ENCODE measurements at places on chromosomes 1 and 21.

DNA sequence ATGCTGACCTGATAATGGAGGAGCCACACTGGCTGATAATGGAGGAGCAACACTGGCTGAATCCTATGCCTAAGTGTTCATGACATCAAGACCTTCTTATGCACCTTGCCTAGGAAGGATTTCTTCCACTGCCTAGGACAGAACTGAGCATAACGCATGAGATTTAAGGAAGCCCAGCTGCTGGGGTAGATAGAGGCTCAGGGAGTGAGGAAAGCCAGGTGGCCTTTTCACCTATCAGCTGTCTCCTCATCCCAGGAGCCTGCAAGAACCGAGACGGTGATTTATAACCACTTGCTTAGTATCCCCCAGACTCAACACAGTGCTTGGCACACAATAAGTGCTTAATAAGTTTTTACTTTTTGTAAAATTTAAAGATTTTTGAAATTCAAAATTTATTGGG is 7.4 kb upstream of the CTBS start:
- H3K4me3 ChIP-seq, result no peak overlapping the region
- peaks cover 24% of the 10 kb centered on the region for H3K4me1 ChIP-seq
- no peak overlapping the region for H3K27ac ChIP-seq
- no peaks in the 10 kb centered on the region for H3K27me3 ChIP-seq
- no peak for DNase-seq

DNA sequence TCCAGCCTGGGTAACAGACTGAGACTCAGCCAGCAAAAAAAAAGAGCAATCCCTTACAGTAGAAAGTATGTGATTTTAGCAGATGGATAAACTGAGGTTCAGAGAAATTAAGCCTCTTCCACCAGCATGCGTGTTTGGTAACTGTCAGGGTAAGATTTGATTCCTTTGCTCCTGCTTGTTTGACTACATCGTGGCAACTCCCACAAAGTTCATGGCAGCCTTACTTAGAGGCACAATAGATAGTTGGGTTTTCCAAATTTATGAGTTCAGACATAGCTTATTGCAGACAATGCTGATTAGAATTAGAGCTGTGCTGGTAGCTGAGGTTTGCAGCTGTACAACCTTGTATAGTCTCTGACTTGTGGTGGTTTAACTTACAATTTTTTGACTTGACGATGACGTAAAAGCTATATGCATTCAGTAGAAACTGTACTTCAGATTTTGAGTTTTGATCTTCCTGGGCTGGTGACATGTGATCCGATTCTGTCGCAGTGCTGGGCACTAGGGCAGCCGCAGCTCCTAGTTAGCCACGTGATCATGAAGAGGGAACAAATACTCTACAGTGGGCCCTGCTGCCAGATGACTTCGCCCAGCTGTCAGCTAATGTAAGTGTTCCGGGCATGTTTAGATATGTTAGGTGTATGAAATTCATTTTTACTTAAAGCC is 167.8 kb downstream of the DHRS3 start:
- peaks cover 53% of the 10 kb centered on the region for H3K36me3 ChIP-seq
- no peak for DNase-seq
- H3K27ac ChIP-seq, result no peak overlapping the region
- H3K4me3 ChIP-seq, result no peak overlapping the region

- H3K4me3 ChIP-seq, result no peak overlapping the region
- peaks cover 22% of the 10 kb centered on the region for H3K27me3 ChIP-seq
- DNase-seq, result no peak
- H3K4me1 ChIP-seq, result no peaks in the 10 kb centered on the region
- H3K36me3 ChIP-seq, result no peaks in the 10 kb centered on the region
These were observed 7.5 kb downstream of the FHAD1 start for GRCh38 chr1:15254559-15254958.

DNA sequence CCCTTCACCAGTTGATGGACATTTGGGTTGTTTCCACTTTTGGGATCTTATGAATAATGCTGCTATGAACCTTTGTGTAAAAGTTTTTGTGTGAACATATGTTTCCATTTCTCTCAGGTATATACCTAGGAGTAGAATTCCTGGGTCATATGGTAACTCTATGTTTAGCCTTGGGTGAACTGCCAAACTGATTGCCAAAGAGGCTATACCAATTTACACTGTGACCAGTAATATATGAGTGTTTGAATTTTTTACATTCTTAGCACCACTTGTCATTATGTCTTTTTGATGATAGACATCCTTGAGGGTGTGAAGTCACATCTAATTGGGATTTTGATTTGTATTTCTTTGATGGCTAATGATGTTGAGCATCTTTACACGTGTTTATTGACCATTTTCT is 290.1 kb downstream of the DUSP10 start:
- no peak overlapping the region for H3K27ac ChIP-seq

- H3K4me1 ChIP-seq, result peaks cover 7% of the 10 kb centered on the region
- H3K27me3 ChIP-seq, result no peaks in the 10 kb centered on the region
- no peak for DNase-seq
These were observed 60.3 kb downstream of the TBX19 start for GRCh38 chr1:168340781-168341482.

DNA sequence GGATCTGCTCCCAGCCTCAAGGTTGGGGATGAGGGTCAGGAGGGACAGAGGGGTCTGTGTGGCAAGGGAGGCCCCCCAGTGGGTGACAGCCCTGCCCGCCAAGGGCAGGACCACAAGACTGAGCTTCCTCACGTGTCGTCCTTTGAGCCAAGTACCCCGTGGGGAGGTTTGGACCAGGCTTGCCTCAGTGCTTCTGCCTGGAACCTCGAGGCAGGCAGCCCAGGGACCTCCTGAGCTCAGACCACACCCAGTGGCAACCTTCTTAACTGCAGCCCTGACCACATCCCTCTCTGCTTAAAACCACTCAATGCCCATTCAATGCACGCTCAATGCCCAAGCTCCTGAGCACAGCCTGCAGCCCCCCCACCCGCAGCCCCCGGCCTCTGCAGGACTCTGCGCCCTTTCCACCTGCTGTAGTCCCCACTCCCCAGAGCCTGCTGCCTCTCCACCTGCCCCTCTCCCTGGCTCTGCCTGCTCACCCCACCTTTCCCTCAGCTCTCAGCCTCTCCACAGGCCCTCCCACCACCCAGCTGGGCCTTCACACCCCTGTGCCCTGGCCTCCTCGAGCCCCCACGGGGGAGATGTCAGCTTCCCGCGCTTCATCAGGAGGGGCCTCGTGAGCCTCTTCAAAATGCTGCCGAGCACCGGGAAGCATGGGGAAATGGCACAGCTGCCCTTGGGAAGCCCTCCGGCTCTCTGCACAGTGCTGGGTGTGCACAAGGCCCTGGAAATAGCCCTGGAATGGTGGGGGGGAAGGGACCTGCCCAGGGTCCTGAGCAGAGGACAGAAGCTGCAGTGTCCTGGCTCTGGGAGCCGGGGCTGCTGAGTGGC is 129.3 kb upstream of the VAMP3 start:
- H3K4me1 ChIP-seq, result no peaks in the 10 kb centered on the region
- no peak overlapping the region for H3K4me3 ChIP-seq
- H3K27ac ChIP-seq, result no peak overlapping the region
- no peaks in the 10 kb centered on the region for H3K27me3 ChIP-seq

- peaks cover 13% of the 10 kb centered on the region for H3K4me1 ChIP-seq
- H3K27me3 ChIP-seq, result no peaks in the 10 kb centered on the region
These were observed 66.8 kb upstream of the JUN start for GRCh38 chr1:58850636-58851035.

DNA sequence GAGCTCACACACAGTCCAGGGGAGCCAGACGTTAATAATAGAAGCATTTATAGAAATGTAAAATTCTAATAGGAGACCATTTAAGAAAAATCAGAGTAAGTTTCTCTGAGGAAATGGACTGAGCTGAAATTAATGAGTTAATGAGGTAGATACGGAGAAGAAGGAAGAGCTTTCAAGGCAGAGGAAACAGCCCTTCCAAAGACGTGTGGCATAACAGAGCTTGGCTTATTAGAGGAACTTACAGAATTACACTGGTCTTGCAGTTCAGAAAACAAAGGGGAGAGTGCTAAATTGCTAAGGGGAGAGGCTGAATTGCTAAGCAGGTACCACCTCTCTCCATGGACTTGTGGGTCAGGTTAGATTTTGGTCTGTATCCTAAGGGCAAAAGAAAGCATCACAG is 8.2 kb upstream of the PIGK start:
- DNase-seq, result no peak
- no peaks in the 10 kb centered on the region for H3K4me1 ChIP-seq

DNA sequence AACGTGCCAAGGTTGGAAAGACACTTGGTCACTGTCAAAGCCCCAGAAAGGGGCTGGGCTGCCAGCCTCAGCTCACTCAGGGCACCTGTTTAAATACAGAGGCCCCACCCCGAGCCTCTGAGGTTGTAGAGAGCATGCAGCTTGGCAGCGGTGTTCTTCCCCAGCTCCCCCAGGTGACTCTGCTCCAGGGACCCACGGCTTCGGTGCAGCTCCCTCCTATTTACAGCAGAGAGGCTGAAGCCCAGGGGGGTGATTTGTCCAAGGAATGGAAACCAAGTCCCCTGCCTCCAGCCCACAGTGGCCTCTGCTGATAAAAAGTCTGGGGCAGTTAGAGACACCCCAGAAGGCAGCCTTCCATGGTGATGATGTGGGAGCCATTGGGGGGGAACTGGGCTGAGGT is 9.1 kb upstream of the C1QA start:
- DNase-seq, result no peak
- peaks cover 40% of the 10 kb centered on the region for H3K27me3 ChIP-seq
- H3K27ac ChIP-seq, result no peak overlapping the region
- H3K36me3 ChIP-seq, result no peaks in the 10 kb centered on the region

- no peak overlapping the region for H3K4me3 ChIP-seq
- no peaks in the 10 kb centered on the region for H3K4me1 ChIP-seq
- no peak for DNase-seq
- no peaks in the 10 kb centered on the region for H3K27me3 ChIP-seq
These were observed 90.2 kb upstream of the BCAR3 start for GRCh38 chr1:93771843-93772242.

DNA sequence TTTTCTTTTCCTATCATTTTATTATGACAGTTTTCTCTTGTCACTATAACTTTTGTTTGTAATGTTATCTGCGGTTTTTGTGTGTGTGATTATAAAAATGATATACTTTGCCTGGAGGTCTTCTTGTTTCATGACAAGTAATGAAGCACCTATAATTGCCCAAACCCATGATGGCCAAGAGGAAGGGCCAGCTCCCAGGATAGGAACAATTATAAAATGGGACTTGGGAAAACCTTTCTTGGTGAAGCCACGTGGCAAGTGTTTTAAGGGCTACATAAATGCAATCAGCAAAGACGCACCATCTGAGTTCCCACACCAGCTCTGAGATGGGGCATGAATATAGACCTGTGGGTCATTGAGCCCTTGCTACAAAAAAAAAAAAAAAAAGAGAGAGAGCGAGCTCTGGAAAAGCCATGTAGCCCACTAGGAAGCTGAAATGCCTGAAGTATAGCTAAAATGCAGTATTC is 462.6 kb upstream of the RUNX1 start:
- peaks cover 3% of the 10 kb centered on the region for H3K4me1 ChIP-seq
- H3K27me3 ChIP-seq, result peaks cover 12% of the 10 kb centered on the region
- DNase-seq, result no peak
- H3K27ac ChIP-seq, result no peak overlapping the region

- no peaks in the 10 kb centered on the region for H3K4me1 ChIP-seq
- no peak for DNase-seq
- H3K27ac ChIP-seq, result no peak overlapping the region
- H3K27me3 ChIP-seq, result no peaks in the 10 kb centered on the region
These were observed 480.4 kb upstream of the ZRANB2 start for GRCh38 chr1:71561206-71561605.

DNA sequence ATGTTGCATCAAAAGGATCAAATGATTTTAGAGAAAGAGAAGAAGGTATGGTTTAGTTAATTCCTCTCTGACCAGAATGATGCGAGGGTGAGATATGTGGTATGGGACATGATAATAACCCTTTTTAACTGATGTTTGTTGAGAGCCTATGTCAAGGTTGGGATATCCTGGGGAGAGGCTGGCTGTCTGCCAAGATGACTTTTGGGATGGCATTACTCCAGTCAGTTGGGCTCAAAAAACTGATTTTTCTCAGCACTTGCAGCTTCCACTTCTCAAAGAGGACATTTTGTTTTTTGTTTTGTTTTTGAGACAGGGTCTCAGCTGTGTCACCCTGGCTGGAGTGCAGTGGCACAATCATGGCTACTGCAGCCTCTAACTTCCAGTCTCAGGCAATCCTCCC is 17.7 kb upstream of the STX12 start:
- peaks cover 71% of the 10 kb centered on the region for H3K36me3 ChIP-seq
- no peak overlapping the region for H3K4me3 ChIP-seq
- no peak overlapping the region for H3K27ac ChIP-seq
- no peaks in the 10 kb centered on the region for H3K27me3 ChIP-seq
- H3K4me1 ChIP-seq, result peaks cover 2% of the 10 kb centered on the region
- no peak for DNase-seq

GRCh38 chr1:180946056-180946455 is 33.4 kb downstream of the KIAA1614 start:
- H3K27me3 ChIP-seq, result no peaks in the 10 kb centered on the region
- no peaks in the 10 kb centered on the region for H3K4me1 ChIP-seq
- peaks cover 21% of the 10 kb centered on the region for H3K36me3 ChIP-seq
- no peak overlapping the region for H3K27ac ChIP-seq
- H3K4me3 ChIP-seq, result no peak overlapping the region

DNA sequence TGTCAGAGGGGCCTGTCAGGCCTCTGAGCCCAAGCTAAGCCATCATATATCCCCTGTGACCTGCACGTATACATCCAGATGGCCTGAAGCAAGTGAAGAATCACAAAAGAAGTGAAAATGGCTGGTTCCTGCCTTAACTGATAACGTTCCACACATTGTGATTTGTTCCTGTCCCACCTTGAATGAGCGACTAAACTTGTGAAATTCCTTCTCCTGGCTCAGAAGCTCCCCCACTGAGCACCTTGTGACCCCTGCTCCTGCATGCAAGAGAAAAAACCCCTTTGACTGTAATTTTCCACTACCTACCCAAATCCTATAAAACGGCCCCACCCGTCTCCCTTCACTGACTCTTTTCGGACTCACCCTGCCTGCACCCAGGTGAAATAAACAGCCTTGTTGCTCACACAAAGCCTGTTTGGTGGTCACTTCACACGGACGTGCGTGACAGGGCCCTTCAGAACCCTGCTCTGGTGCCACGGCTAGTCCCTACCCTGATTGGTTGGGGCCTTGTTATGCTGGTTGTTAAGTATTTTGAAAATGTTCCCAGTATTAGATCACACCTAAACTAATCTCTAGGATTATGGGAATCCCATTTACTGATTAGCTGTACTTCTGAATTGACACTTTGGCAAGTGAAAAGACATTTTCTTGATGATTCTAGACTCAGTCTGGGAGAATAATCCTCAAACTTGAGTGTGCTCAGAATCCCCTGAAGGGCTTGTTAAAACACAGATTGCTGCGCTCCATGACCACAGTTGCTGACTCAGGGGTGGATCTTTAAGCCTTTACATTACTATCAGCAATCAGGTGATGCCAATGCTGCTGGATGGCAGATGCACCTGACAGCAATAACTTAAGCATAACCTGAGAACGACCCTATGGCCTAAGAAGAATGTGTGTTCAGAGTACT is 28.8 kb upstream of the SPATA6 start:
- H3K4me3 ChIP-seq, result no peak overlapping the region
- H3K27ac ChIP-seq, result no peak overlapping the region
- H3K27me3 ChIP-seq, result no peaks in the 10 kb centered on the region
- DNase-seq, result no peak
- peaks cover 4% of the 10 kb centered on the region for H3K4me1 ChIP-seq

Measured in activated B cell treated with CpG ODN at 0.5 μM for 24 hours (primary cell).